Inflammatory macrophage (primary cell): ENCODE measurements at places on chromosomes 7 and 10.
A peak's percentile ranks its signal among the peaks of the same experiment; 100 is the strongest.

DNA sequence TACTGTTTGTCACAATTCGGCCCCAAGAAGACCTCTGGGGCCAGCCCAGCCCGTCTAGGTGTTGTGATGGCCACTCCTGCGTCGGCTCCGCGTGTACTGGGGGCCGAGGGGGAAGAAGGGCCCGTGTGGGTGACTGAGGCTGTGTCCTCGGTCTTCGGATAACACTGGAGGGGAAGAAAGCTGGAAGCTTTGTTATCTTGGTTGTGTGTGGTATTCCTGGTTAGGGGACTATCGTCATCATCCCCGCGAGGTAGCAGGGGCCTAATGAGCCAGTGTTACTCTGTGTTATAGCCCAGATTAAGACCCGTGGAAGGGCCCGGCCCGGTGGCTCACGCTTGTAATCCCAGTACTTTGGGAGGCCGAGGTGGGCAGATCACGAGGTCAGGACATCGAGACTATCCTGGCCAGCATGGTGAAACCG lies 854 bp downstream of the MTG1 start:
- peak; percentile 37 for DNase-seq

- no peak for DNase-seq
Measured at GRCh38 chr10:9781666-9782065, 1236.0 kb upstream of the CELF2 start.

DNA sequence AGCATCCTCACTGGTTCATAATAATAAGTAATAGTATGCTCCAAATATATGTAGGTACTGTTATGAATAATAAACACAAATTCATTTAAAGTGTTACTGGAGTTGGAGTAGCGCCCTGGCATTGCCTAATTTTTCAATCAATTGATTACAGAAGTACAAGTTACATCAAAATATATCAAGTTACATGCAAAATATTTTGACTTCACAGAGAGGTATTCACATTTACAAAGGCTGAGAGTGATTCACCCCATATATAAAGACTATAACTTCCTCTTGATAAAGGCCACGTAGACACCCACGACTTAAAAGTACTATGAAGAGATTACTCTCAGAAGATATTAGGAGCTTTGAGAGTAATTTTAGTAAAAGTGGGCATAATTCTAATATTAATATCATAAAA lies 13.6 kb upstream of the COL17A1 start:
- no peak for DNase-seq

GRCh38 chr10:129495698-129496097 lies 28.7 kb downstream of the MGMT start:
- DNase-seq = no peak

DNA sequence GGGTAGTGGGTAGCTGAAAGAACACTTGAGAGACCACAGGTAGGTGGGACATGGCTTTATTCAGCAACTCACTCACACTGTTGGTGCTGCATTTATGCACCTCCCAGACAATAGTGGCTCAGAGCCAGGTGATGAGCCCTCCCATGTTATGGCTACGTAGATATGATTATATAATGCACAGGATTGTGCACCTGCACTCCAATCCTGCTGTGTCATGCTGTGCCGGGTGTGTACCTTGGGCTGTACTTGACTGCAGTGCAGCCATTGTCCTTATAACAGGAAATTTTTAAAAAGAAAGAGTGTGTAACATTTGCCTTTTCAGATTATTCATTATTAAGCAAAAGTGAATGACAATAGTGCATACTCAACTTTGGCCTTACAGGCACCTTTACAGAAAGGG lies 366.1 kb upstream of the BMPER start:
- no peak for DNase-seq

- DNase-seq = no peak
Measured at GRCh38 chr10:17006631-17007417, 122.8 kb downstream of the CUBN start.

DNA sequence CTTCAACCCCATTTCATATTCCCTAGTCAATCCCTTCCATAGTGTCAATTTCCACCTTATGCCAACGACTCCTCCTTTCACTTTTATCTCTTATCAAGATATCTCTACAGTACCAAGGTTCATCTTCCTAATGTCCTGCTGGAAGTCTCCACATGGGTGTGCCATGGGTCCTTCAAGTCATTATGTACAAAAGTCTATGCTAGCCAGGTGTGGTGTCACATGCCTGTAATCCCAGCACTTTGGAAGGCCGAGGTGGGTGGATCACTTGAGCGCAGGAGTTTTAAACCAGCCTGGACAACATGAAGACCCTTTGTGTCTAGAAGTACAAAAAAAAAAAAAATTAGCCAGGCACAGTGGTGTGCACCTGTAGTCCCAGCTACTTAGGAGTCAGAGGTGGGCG lies 47.6 kb downstream of the PRTFDC1 start:
- no peak for DNase-seq

DNA sequence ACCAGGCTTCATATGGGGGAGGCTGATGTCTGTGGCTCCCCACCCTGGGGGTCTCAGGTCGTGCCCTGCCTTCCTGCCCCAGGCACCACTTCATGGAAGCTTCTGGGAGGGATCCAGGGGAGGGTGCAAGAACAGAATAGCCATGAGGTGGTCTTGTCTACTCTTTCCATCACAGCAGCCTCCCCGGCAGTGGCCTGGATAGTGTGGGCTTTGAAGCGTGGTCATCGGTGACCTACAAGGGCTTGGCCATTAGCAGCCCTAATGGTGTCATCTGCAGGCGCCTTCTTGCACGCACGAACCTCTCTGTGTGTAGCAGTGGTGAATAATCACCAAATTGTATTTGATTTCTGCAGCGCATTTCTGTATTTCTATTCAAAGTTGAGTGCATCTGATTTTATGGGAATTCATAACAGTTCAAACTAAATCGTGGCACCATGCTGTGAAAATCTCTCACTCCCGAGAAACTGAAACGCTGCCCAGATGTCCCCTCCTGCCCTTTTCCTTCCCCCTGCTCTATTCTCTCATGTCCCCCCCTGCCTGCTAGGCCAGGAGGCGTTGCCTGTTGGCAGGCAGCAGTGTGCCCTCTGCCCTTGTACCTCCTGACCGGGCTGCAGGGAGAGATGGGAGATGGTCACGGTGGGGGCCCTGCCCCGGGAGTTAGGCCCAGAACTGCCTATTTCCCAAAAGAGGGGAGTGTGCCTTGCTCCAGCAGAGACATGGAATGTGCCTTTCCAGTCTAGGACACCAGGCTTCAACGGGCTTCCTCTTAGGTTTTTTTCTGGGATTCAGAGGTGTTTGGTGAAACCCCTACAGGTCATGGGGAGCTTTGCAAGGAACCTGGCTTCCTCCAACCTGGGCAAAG lies 34.8 kb downstream of the CDH23 start:
- DNase-seq = no peak

GRCh38 chr10:73501651-73502050 lies 5.8 kb upstream of the PPP3CB start:
- DNase-seq = no peak

DNA sequence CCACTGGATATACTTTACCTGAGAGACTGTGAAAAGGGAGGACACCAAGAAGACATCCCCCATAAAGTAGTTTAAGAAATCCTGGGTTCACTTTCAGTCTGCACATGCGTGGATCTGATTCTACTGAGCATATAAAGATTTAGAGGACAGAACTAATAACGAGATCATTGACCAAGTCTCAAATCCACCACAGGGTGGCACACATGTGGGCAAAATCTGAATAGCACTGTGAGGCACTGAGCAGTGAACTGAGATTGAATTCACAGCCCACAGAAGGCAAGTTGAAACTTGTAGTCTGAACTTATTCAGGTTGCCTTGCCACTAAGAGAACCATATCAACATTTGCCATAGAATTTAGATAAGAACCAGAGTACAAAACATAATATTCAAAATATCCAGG lies 818.6 kb downstream of the GRID1 start:
- DNase-seq = no peak

DNA sequence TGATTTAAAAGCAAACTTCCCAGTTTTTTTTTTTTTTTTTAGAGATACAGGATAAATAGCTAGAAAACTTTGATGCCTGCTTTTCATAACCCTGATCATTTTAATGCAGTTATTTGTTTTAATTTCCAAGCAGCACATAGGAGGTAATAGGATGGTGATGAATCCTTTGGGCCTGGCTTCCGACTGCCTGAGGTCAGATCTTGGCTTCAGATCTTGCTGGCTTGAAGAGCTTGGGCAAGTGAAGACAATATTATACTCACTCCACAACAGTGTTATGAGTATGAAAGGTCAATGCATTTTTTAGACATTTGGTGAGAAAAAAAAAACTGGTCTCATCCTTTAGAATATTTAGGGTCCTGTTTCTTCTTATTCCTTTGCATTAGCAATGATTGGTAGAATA lies 124.8 kb upstream of the PRKCQ start:
- no peak for DNase-seq

DNA sequence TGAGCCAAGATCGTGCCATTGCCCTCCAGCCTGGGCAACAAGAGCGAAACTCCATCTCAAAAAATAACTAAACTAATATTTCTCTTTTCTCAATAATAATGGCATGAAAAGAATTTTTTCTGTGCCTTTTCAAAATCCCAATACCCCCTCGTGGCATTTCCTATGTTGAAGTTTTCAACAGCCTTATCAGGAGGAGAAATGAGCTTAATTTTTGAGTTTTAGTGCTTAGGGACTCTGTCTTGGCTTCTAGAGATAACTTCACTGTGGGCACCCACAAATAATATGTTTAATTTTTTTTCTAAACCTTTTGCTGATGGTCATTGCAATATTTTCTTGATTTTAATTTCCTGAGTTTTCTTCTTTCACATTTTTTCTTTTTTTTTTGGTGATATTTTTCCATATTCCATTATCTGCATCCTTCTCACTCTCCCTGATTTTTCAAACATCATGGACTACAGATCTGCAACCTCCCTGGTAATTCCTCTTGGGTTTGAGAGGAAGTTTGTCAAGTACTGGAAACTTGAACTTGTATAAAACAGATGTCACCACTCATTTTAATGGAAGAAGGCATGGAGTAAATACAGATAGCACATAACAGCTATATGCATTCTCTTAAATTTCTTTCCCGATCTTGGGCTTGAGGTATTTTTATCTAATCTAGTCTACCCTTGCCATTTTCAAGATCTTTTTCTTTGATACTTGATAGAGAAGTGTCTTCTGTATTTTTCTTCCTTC lies 84.0 kb downstream of the KAT6B start:
- no peak for DNase-seq

GRCh38 chr10:11881477-11882417 lies 58.6 kb downstream of the PROSER2 start:
- no peak for DNase-seq

DNA sequence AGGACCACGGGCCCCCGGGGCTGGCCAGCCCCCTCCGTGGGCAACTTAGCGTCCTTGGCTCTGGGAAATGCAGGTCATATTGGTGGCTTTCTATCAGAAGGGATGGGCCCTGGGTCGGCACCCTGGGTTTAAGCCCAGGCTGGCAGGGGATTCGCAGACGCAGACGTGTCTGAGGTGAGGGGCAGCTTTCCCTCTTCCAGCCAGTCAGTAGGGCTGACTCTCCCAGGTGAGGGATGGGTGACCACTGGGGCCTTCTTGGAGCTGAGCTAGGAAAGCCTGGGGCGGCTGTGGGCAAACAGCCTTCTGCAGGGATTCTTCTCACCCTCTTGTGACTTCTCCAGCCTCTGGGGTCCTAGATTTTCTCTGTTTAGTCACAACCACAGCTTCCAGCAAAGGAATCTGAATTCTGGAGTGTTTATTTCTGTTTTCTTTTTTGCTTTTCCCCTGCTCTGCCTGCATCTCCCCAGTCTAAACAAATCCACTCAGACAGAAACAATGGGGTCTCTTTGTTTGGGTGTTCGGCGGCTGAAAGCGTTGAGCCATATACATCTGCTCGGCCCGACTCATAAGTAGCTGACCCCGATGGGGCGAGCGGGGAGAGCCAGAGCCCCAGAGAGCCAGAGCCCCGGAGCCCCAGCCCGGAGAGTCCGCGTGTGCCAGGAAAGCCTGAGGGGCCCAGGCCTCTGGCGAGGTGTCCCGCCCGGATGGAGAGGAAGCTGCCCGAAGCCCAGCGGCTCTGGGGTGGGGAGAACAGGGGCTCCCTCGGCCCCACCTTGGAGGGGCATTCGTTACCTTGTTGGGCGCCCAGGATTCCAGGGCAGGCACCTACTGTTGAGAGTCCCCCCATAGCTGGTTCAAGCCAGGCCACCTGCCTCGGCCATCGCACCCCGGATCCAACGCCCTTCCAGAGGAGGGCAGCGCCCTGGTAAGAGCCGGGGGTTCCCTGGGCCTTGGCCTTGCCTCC lies 2.0 kb downstream of the MNX1 start:
- DNase-seq = no peak

GRCh38 chr7:130086938-130087337 lies 16.6 kb downstream of the KLHDC10 start:
- no peak for DNase-seq

- no peak for DNase-seq
Measured at GRCh38 chr7:52005613-52006012, 689.0 kb upstream of the COBL start.

GRCh38 chr7:65872776-65873581 lies at the start of gene VKORC1L1:
TSS of gene VKORC1L1 (plus strand) at chr7:65873074. CDS start at chr7:65873372, 298 bp downstream.
- peak; percentile 95 for DNase-seq

- DNase-seq = no peak
Measured at GRCh38 chr10:1685699-1686490, 51.4 kb downstream of the ADARB2 start.

GRCh38 chr7:35012160-35012559 lies 25.1 kb downstream of the DPY19L1 start:
- no peak for DNase-seq

- no peak for DNase-seq
Measured at GRCh38 chr7:47578579-47579270, 3.2 kb downstream of the TNS3 start.

DNA sequence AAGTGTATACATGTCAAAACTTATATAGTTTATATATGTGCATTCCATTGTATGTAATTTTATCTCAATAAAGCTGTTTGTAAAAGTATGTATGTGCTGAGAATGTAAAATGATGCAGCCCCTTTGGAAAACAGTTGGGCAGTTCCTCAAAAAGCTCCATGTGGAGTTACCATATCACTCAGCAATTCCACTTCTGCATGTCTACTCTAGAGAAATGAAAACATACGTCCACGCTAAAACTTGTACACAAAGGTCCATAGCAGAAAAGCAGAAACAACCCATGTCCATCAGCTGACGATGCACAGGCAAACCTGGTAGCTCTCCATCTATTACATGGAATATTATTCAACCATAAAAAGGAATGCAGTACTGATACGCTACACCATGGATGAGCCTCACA lies 8.3 kb upstream of the RGS10 start:
- peak; percentile 66 for DNase-seq

DNA sequence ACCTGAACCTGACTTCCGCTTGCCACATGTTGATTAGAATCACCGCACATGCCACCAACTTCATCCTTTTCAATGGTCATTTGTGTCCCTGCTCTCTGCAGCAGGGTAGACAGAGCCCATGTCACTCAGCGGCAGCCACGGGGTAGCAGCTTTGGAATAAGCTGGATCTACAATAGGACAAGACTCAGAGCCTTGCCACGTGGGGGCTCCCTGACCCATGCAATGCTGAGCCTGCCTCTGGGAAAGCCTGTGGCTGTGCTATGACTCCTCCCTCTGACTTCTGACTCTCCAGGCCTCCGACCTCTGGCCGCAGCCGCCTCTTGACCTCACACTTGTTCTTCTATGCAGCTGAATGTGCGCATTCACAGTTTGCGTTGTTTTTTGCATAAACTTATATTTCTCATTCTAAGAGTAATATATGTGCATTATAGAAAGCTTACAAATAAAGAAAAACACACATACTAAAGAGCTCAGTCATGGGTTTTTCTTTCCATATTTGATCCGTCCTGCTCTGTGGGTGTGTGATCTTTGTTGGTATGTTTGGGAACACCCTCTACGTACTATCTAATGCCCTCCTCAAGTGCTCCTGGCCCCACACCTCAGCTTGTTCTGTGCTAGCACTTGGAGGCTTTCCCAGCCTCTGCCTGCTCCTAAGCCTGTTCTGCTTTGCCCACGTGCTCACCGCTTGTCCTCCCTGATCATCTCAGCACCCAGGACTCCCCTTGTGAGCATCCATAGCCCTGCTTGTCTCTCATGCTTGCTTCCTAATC lies 198.0 kb upstream of the MKI67 start:
- no peak for DNase-seq
